HS-27A (cell line): ENCODE measurements at places on chromosomes 13 and 19.

DNA sequence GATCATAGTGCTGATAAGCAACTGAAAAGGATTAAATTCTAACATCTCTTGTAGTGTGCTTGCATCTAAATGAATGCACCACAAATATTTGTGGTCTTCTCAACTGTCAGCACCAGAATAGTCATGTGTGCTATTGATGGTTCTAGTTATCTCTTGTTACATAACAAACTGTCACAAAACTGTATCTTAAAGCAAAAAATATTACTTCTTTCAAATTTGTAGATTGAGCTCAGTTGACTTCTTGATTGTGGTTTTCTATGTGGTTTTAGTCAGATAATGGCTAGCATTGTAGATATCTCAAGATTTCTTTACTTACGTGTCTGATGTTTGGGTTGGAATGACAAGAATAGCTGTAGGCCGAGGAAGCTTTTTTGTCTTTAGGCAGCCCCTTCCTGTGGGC lies 431.3 kb downstream of the SLITRK6 start:
- DNase-seq, result peak; percentile 14

- DNase-seq, result no peak
Observed at GRCh38 chr19:28867978-28868377, 345.0 kb downstream of the UQCRFS1 start.

- DNase-seq, result no peak
Observed at GRCh38 chr13:67042556-67042955, 187.6 kb downstream of the PCDH9 start.

- DNase-seq, result no peak
Observed at GRCh38 chr13:51244637-51245405, 22.6 kb downstream of the FAM124A start.

- peak; percentile 66 for DNase-seq
Observed at GRCh38 chr19:40962460-40962961, 28.6 kb upstream of the CYP2B6 start.

DNA sequence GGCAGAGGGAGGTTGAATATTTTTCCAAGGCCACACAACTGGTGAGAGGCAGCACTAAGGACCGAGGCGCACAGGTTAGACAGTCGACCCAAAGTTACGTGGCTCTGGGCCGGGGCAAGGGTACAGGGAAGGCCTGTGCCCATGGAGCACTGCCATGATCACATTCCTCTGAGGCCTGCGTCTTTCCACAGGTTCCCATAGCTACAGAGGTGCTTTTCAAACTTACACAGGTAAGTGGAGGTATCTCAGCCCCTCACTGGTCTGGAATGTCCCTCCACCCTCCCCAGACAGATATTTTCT lies 814 bp downstream of the ZNF211 start:
- no peak for DNase-seq

- DNase-seq, result no peak
Observed at GRCh38 chr19:2083174-2083854, 12.8 kb downstream of the MOB3A start.

- DNase-seq, result peak; percentile 50
Observed at GRCh38 chr13:99320693-99321481, 13.7 kb upstream of the GPR183 start.

- no peak for DNase-seq
Observed at GRCh38 chr13:98232456-98232855, 55.4 kb upstream of the RNF113B start.

DNA sequence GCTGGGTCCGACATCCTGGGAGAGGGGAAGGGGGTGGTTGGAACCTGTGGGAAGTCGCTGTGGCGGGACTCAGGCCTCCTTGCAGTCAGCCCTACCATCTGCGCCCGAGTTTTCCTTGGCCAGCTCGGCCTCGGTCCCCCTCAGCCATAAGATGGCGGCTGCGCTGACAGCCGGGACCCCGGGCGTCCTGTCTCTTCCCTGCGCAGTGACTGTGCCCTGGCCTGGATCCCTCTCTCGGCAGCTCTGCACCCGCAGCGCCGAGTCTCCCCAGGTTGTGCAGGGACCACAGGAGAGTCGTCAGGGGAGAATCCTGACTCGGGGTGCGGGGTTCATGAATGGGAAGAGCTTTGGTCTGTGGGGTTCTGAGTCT lies 345 bp downstream of the ZNF257 start:
- DNase-seq, result no peak

DNA sequence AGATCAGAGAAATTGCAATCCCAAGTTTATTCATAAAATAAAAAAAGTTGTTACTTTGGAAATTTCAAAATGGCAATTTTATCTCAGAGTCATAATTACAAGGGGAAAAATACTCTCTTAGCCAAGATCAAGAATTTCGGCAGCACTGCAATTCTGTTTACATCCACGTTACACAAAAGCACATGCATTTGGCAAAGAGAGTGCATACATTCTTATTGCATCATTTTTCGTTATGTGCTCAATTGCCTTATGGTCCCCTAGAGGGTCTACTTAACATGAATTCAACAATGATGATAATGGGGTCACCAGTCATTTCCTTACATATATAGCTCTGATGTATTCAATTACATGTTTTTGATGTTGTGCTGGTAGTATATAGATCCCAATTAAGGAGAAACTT lies 498.0 kb downstream of the DIAPH3 start:
- DNase-seq, result no peak

DNA sequence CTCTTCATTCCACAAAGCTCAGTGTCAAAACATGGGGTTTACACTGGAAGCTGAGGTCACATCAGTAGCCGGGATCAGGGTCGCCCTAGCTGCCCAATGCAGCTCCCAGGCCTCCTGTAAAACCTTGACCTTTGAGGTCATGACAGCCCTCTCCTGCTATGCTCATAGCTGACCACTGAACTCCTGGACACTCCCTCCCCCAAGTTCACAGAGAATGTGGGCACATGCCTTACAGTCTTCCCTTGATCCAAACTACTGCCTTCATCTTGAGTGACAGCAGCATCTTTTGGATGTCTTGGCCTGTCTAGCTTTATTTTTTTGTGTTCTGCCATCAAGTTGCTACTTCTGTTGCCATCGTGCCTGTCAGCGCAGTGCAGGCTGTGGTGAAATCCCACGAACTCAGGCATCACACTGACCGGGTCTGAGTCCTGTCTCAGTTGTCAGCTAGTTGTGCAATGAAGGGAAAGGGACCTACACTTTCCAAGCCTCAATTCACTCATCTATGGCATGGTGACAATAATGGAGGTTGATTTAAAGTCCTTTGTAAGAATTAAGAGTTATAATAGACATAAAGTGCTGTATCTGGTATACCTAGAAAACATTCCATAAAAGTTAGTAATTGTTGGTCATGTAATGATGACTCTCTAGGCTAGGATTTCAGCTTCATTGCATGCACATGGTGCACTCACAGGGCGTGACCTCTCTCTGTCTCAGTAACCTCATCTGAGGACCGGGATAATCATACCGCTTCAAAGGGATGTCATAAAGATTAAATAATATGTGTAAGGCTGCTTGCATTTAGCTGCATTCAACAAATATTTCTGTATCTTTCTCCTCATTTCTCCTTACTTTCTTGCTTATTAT lies 16.4 kb upstream of the ALOX5AP start:
- peak; percentile 63 for DNase-seq

DNA sequence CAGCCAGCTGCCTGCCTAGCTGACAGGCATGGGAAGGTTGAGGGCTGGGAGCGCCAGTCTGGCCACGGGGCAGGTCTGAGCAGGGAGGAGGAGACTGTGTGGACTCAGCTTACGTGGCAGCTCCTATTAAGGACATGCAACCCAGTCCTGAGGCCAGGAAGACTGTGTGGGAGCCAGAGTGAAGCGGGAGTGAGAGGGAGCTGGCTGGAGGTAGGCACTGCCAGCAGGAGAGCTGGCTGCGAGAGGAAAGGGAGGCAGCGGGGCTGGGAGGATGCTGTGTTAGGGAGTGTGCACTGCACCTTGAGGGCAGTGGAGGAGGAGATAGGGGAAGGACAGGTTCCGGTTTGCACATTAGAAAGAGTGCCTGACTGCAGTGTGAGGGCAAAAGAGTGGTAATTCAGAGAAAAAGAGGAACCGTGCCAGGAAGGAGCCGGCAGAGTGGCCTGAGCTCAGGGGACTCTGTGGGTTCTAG lies 99.2 kb downstream of the SLC7A1 start:
- DNase-seq, result no peak

DNA sequence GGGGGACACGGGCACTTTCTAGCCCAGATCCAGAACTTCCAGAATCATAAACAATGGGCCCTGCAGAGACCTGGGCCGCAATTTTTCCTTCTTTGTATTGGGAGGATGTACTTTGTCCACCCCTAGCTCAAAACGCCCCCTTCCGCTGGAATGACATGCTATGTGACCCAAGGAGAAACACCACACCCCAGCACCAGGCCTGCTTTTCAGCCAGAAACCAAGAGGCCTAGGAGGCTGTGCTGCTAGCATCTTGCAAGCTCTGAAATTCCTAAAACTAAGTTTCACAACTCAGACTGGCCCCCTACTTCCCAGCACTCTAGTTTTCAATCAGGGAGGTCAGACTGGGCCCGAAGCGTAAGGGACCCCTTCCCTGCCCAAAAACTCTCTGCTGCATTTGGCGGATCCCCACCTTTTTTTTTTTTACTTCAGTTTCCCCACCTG lies 538 bp downstream of the LSM4 start:
- no peak for DNase-seq

GRCh38 chr19:40191836-40192646 lies 815 bp downstream of the MAP3K10 start:
- DNase-seq, result no peak

GRCh38 chr13:107376341-107377125 lies 808.6 kb upstream of the ARGLU1 start:
- no peak for DNase-seq

GRCh38 chr13:47564041-47564440 lies 437.0 kb downstream of the SUCLA2 start:
- DNase-seq, result no peak

GRCh38 chr19:54209811-54210494 lies 9.3 kb downstream of the RPS9 start:
- peak; percentile 96 for DNase-seq

- DNase-seq, result peak; percentile 92
Observed at GRCh38 chr19:55486971-55487923, 989 bp upstream of the SSC5D start.

DNA sequence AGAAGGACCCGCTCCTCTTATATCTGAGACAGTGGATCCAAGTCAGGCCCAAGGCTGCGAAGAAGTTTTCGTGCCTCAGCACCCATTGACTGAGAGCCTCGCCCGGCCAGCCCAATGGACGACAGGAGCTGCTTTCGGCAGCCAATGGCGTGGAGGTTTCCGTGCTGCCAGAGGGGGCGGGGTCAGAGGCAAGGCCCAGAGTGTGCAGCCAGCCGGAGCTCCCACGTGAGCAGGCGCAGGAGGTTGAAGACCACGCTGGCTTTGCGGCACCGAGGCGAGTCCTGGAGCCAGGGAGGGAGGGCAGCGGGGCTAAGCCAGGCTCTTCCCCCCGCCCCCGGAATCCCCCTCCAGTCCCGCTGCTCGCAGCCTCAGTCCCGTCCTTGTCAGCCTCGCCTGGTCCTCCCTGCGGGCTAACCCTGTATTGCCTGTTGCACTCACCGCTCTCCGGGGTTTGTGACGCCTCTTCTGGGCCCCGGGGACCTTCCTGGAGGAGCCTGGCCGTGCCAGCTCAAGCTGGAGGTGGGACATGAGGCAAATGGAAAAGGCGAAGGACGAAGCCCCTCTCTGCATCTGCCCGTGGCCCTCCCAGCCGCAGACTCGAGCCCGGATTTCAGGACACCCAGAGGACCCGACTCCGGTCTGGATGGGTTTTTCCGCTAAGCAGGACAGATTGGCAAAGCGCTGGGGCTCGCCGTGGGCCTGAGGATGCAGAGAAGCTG lies 1.5 kb downstream of the IFNL4 start:
- peak; percentile 33 for DNase-seq

DNA sequence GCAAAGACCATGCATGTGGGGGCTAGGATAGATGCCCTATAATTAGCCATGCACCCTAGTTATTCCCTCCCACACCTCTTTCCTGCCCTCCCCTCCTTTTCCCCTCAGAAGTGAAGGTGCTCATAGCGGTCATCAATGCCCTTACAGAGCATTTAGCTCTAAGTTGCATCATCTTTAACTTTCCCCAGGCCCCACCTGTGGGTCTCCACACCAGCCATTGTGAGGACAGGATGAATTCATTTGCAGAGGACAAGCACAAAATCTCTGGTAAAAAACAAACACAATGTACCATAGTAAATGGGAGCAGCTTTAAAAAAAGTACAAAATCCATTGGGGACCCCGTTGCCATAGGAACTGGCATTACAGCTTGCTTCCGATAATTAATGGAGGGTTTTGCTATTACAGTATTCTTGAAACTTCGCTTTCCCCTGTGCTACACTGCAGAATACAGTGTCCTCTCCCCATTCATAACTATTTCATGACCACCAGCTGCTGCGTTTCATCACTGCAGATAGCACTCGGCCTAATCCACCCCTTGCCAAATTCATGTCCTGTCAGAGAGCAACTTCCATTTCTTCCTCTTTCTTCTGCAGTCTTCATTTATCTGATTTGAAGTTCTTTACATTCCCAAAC lies 110.5 kb downstream of the ZDHHC20 start:
- no peak for DNase-seq

- DNase-seq, result no peak
Observed at GRCh38 chr19:607301-608154, 17.8 kb downstream of the HCN2 start.

- no peak for DNase-seq
Observed at GRCh38 chr19:29185427-29185826, 27.5 kb downstream of the UQCRFS1 start.

DNA sequence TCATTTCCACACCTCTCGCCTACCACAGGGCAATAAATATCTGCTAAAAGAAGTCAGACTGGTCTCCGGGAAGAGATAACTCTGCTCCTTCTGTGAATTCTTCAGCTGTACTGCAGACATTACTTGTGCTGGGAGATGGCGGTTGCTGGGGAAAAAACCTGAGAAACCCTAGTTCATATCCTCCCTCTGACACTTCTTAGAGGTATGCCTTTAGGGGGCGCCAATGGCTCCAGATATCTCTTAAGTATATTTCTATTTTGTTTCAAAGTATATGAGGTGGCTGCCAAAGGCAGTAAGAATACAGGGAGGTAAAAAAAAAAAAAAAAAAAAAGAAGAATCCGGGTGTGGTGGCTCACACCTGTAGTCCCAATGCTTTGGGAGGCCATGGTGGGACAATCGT lies 175.2 kb downstream of the PAN3 start:
- no peak for DNase-seq

DNA sequence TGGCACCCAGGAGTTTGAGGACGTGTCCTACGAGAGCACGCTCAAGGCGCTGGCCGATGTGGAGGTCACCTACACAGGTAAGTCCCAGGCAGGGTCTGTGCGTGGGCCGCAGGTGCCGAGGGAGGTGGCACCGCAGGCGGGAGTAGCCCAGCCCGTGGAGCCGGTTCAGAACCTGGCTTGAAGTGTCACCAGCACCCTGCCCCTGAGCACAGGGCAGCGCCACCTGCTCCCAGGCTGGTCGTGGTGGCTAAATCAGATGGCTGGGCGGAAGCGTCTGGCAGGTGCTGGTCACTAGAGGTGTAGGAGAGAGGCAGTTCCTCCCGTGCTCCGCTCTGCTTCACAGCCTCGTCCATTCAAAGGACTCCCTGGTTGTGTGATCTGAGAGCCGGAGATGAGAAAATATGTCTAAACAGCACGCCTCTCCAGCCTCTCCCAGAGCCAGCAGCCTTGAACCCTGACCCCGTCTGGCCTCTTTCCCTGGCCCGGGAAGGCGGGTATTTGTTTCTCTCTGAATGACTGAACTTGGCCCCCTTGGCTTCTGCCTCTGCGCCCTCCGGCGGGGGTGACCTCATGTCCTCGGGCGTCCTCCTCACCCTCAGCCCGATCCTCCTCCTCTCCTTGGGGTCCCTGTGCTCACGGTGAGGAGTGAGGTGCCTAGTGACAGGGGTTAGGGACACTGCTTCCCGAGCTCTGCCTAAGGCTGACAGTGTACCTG lies 5.4 kb downstream of the THOP1 start:
- DNase-seq, result no peak
